NCI-H2029 treated with DMSO at 0.1 percent for 48 hours (cell line): ENCODE measurements at places on chromosomes 5 and 9.

DNA sequence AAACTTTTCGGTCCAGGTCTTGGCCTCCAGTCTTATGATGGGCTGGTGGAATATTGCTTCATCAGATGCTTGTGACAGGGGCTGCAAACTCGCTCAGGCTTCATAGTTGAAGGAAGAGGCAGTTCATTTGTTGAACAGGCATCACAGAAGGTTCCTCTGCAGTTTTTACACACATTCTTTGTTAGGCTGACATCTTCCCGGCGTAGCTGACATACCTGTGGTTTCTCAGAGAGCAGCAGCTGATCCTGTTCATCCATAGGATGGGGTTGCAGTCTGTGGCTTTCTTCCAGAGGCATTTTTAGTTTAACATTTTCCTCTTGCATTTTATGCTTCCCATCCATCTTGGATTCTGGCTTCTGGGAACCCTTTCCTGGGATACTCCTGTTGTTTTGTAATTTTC, 1255.2 kb downstream of the EFNA5 start:
- no peak for DNase-seq

DNA sequence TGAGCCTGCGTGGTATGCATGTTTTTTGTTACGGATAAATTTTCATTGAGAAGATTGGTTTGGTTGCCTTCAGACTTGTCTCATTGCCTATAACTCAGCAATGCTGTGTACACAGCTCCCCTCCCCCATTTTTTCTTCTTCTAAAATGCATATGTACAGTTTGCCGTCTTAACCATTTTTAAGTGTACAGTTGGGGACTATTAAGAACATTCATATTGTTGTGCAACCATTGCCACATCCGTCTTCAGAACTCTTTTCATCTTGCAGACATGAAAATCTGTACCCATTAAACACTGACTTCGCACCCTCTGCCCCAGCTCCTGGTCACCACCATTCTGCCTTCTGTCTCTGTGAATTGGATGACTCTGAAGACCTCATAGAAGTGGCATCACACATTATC, 6.2 kb downstream of the EXOC3 start:
- DNase-seq = no peak

DNA sequence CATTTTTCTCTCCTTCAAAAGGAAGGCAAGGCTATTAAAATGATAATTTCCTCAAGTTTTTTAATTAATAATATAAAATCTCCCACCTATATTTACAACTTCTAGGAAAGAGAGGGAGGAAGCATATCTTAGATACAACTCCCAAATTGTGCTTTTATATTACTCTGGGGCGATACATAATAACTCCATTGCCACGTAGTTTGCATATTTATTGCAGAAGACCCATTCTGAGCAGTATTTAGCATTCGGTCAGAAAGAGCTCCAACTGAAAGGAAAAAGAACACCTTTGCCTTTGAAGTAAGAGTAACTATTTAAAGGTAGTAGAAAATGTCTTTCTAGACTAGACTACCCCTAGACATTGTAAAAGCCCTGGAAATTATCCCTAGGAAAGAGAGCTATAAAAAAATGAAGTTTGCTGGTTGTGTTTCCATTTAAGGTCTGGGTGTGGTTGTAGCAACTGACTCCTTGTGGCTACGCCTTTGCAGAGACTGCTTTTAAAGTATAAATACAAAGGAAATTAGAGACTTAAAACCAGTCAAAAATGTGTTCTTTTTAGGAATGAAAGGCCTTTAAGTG, 566.1 kb downstream of the ZNF608 start:
- DNase-seq = no peak

DNA sequence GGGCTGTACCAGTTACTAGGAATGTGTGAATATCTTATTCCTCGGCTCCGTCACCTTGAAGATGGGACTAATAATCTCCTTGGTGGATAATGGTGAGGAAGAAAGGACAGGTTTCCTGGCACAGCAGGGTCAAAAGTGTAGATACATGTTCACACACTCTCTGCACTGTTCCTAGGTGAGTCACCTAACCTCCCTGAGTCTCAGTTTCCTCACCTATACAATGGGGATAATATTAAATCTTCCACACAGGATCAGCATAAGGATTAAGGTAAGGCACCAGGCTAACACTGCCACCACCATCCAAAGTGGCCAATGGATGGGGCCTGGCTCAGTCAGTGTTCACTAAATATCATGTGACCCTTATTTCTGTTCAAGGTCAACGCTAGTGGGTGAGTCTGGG, 66.9 kb downstream of the PSMB7 start:
- DNase-seq = no peak

- no peak for DNase-seq
Measured at GRCh38 chr5:68002836-68003235, 212.7 kb upstream of the PIK3R1 start.

DNA sequence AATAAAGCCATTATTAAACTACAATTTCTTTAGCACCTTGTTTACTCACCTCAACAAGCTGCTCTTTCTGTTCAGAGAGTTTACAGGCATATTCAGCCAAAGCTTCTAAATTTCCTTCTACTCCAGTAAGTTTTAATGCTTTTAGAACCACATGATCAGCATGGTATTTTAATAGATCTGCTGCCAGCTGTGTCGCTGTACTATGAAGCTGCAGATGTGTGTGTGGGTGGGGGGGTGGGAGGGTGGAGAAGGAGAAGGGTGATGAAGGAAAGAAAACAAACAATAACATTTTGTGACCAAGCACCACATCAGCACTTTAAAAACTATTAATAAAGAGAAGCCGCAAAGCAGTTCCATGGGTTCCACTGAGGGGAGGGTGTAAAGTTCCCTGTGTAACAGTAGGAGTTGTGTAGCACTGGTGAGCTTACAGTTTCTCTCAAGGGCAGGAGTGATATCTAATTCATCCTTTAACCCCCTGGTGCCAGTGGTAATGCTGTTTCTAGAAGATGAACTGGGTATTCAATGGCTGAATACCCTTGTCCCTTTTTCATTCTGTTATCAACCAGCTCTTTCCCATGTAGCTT, 38.5 kb downstream of the ABITRAM start:
- DNase-seq = no peak

- no peak for DNase-seq
Measured at GRCh38 chr9:21047281-21047691, 15.8 kb upstream of the HACD4 start.

DNA sequence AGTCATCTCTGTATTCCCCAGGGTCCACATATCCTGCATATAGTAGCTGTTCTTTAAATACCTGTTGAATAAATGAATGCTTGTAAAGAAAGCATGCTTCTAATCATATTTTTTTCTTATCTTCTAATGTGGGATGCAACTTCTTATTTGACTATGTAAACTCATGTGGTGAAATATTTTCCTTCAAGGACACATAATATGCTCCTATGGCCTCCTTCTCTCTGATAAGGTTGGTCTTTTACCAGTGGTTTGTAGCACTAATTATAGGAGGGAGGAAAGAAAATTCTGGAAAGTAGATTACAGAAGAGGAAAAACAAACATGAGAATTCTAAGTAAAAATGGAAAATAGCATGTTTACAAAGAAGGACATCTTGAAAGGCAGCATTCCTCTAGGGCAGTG, 28.6 kb upstream of the C5orf63 start:
- DNase-seq = no peak

DNA sequence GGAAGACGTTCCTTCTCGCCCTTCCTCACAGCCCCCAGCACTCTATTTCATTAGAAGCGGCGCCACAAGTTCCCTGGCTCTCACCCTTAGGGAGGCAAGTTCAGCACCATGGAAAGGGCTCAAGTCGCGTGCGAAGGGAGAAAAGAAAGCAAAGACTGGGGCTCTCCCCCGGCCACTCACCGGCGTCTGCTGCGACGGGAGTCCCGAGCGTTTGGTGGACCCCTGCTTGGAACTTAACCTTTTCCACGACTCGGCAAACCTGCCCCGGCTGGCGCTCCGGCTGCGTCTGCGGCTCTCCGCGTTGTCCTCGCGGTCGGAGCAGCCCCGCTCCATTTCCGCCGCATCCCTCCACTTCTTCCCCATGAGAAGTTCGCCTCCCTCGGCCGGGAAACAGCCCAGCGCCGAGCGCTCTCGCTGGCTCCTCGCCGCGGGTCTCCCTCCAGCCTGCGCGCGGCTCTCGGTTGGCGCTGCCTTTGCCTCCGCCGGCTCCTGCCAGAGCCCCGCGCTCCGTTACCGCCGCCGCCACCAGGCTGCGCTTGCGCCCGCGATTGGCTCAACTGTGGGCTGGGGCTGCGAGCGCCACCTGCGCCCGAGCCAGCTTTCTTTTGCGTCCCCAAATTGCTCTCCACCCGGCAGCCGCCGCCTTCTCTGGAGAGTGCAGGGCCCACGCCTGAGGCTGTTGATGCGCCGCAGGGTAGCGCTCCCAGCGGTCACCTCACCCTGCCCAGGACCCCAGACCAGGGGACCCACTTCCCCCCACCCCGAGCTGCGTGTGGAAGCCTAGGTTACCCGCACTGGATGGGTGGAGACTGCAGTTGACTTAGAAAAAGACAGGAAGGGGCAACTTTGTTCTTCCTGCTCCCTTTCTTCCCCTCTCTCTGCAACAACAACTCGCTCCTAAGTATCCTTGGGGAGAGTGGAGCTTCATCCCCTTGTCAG, 321.6 kb downstream of the CEMIP2 start:
- DNase-seq = no peak

DNA sequence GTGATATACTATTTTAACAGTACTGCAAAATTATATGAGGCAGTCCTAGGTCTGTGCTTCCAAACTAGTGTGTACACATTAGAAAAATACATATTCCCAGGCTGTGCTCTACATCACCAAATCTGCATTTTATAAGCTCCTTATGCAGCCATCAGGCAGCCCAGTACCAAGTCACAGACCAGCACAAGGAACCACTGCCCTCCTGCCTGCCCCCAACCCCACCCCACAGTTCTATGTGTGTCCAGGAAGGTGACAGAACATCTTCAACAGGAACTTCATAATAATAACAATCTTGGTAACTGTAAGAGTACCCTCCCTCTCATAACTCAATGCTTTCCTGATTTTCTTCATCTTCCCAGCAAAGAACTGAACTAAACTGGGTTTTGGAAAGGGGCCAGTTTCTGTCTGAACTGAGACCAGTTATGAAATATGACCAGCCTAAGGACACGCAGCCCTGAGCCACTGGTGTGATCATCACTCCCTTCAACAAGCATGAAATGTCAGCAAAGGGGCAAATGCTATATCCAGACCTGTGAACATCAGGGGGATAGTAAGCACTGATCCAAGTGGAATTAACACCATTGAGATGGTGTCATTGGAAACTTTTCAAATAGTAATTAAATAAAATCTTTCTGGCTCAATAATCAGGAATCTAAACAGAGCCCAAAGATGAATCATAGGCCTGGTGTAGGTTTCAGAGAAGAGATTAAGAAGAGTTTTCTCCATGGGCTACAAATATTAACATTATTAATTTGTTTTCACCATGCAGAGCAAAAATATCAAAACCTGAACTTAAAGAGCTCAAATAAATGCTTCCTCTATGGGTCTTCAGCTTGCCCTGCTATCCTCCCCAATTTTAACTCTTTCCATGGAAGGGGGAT, 82.1 kb downstream of the DPYSL3 start:
- no peak for DNase-seq

GRCh38 chr5:145341842-145342241, 493.3 kb downstream of the PRELID2 start:
- DNase-seq = no peak
